ENCODE measurements at places on chromosomes 12 and 14. TPM values are rescaled to one million over a fixed set of nuclear protein-coding genes. Genes with fewer than 3 reads are reported as not detected.

Gene HOXC12
- 0.62 TPM for total RNA-seq

Gene BDKRB1
- not detected for total RNA-seq

Gene ADCY4
- not detected for total RNA-seq

Gene TDG
- 28.1 TPM for total RNA-seq

Gene P2RX7
- total RNA-seq, result 0.21 TPM

Gene NTF3
- 1.9 TPM for total RNA-seq

Gene CCDC175
- total RNA-seq, result not detected

Gene FOXA1
- 2.6 TPM for total RNA-seq

Gene ACVRL1
- 0.52 TPM for total RNA-seq

Gene RARG
- total RNA-seq, result 22.7 TPM

Gene DPF3
- total RNA-seq, result 4.7 TPM

Gene SIX6
- total RNA-seq, result not detected

Gene LIN7A
- 0.21 TPM for total RNA-seq

Gene DAO
- not detected for total RNA-seq

Gene GALNT4
- 2.6 TPM for total RNA-seq

Gene PLBD1
- total RNA-seq, result 0.21 TPM

Gene KRT72
- total RNA-seq, result not detected

Gene ERP27
- not detected for total RNA-seq

Gene C3AR1
- total RNA-seq, result not detected

Gene KLRB1
- total RNA-seq, result not detected

Gene VRTN
- total RNA-seq, result not detected

Gene MDGA2
- not detected for total RNA-seq
